Ovary (tissue), 10 donors: ENCODE measurements at places on chromosomes 11 and 22.

- peak; percentile 35 for DNase-seq
These were observed 967 bp upstream of the ARVCF start for GRCh38 chr22:20017622-20017958.

- DNase-seq: no peak
These were observed 25.9 kb upstream of the HTATIP2 start for GRCh38 chr11:20337526-20338154.

GRCh38 chr22:50249341-50250248, 1.5 kb downstream of the HDAC10 start:
- peak; percentile 52 for DNase-seq

- no peak for DNase-seq
These were observed 96.1 kb upstream of the BID start for GRCh38 chr22:17870407-17870806.

GRCh38 chr22:21972293-21972779, 10.3 kb downstream of the TOP3B start:
- no peak for DNase-seq

DNA sequence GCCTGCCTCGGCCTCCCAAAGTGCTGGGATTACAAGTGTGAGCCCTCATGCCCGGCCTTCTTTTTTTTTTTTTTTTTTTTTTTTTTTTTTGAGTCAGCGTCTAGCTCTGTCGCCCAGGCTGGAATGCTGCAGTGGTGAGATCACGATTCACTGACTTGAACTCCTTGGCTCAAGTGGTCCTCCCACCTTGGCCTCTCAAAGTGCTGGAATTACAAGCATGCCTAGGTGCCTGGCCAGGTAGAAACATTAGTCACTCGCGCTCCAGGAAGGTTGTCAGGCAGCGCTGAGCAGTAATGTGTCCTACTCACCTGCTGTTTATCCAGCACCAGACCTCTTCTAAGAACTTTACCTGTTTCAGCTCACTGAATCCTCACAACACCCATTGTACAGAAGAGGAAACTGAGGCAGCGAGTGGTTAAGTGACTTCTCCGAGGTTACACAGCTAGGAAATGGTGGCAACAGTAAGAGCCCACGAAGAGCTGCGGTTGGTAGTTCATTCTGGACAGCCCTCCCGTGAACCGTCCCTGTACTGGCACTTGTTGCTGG, 496 bp upstream of the CST6 start:
- DNase-seq: no peak

DNA sequence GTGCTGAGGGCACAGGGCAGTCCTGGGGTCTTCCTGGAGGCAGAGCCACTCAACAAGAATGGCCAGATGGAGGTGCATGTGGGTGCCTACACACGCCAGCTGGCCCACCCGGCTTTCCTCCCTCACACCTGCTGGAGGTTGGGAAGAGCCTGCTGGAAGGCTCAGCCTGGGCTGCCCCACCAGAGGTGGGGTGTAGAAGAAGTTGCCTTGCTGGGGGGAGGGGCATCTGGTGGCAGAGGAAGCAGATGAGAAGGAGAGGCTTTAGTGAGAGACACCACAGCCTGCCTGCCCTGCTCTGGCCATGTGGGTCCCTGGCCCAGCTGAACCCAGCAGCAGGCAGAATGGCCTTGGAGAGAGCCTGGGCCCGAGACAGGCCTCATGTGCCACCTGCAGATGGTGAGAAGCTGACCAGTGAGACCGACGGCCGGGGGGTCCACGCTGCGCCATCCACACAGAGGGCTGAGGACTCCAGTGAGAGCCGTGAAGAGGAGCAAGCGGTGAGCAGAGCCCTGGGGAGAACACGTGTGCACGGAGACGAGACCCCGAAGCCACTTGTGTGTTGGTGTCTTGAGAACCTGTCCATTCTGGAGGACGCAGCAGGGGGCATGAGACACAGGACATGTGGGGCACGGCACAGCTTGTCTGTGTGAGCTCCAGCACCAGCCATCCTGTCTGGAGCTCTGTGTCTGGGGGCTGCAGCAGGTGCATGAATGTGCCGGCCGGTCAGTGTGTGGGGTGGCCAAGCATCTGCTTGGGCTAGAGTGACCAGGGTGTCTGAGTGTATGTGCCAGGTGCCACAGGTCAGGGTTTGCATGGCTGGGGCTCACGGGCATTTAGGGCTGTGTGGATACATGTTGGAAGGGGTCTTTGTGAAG, 2.7 kb downstream of the B4GALNT4 start:
- no peak for DNase-seq

GRCh38 chr11:83006877-83007330, 64.8 kb downstream of the RAB30 start:
- DNase-seq: no peak

- no peak for DNase-seq
These were observed 70.5 kb downstream of the LINC01488 start for GRCh38 chr11:69551963-69552362.

DNA sequence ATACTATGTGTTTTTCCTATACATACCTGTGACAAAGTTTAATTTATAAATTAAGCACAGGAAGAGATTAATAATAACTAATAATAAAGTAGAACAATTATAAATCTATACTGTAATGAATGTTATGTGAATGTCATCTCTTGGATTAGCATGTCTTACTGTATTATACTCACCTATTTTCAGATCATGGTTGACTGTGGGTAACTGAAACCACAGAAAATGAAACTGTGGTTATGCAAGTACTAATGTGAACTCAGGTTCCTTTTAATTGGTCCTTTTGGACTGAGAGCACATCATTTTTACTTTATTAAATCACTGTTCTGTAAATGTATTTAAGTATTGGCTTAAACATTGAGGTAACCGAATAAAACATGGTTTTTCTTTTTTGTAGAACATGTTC, 108.8 kb downstream of the PPP6R3 start:
- DNase-seq: no peak

DNA sequence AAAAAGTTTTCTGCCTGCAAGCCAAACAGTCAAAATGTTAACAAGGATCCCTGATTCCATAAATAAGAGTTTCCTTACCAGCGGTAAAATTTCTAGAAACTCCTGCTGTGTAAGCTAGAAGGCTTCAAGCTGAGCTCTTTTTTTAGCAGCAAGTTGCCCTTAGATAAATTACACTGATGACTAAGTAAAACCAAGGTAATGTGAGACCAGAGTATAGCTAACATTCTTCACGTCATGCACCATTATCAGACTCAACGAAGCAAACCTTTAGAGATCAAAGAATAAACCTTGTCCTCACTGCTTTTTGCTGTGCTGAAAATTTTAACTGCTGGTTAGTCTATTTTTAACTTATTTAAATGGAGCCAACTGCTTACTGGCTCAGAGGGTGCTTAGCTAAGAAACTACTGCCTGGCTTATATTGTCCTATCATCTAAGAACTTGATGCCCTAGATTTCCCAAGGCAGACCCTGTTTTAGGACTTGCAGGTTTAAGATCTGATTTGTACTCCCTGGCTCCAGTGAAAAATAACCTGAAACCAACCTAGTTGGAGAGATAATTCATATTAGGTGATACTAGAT, 900.7 kb downstream of the JRKL start:
- no peak for DNase-seq

- no peak for DNase-seq
These were observed 62.6 kb downstream of the CTTN start for GRCh38 chr11:70460964-70461363.

- DNase-seq: no peak
These were observed 11.1 kb upstream of the PHLDA2 start for GRCh38 chr11:2940147-2940920.

- no peak for DNase-seq
These were observed 61.8 kb downstream of the SNX19 start for GRCh38 chr11:130854483-130854882.

DNA sequence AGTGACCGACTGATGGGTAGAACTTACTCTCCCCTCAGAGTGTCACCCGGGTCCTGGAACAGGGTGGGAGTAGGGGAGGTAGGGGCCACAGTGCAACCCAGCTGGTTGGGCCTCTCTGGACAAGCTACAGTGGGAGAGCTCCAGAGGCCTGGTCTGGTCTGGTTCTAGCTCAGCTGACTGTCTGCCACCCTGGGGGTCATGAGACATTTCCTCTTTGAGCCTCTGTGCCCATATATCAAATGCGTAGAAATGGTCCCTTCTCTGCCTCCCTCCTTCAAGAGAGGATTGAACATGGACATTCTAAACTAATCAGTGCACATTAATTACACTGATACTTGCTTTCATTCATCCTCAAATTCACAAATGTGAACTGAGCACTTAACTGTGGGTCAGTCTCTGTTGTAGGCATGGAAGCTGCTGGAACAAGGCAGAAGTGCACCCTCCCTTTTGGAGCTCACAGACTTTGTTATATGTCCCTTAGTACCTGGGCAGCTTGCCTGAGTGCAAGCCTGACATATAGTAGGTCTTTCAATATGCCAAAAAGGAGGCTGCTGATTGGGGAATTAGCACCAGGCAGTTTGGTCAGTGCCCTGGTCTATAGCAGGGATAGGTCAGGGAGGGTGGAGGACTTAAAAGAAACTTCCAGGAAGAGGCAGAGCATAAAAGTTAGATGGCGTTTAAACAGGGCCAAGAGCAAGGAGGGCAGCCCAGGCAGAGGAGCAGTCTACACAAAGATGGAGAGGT, 25.7 kb downstream of the ARHGEF17 start:
- DNase-seq: no peak

DNA sequence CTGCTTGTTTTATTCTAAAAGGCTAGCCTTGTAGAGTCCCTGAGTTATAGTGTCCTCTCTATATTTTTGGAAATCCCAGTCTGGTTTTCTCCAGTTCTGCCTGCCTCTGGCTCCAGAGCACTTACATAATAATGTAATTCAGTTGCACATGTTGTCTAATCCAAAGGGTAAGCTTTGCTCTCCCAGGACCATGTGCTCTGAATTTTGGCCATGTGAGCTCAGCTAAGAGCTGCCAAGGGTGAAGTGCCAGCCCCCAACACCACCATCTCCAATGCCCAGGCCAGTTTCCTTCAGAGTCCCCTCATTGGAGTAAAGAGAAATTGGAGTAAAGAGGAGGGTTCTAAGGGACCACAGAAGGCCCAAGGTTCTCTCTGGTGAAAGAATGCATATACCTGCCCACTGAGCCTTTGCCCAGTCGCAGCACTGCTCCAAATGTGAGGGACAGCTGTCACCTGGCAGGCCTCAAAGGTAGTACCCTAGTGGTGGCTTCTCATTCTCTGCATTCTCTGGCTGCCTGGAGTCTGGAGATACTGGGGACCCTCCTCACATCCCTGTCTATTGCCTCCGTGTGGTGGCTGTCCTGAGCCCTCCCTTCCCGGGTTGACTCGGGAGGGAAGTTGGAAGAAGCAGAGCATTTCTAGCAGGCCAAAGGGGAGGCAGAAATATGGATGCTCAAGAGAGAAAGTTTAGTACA, 4.9 kb downstream of the CRY2 start:
- no peak for DNase-seq

DNA sequence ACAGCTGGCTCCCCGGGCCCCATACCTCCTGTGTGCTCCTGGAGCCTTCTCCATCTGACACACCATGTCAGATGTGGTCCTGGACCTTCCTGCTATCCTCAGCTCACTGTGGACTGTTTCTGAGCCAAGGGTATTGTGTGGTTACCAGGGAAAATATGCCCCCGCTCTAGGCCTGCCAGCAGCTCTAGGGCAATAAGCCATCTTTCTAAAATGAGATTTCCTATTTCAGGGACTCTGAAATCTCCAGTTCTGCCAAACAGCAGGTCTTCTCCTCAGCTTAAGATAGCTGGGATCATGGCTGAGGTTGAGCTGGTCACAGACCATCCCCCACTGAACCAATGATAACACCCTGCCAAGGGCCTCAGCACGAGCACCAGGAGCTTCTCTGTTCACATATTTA, 227.6 kb downstream of the ST3GAL4 start:
- DNase-seq: no peak

GRCh38 chr22:44155115-44155514, 25.6 kb upstream of the PARVG start:
- DNase-seq: no peak
